ENCODE measurements at places on chromosomes 11 and 22. TPM values are rescaled to one million over a fixed set of nuclear protein-coding genes. Genes with fewer than 3 reads are reported as not detected.

P4HA3 gene
- polyA plus RNA-seq: 34.1 TPM

DNA sequence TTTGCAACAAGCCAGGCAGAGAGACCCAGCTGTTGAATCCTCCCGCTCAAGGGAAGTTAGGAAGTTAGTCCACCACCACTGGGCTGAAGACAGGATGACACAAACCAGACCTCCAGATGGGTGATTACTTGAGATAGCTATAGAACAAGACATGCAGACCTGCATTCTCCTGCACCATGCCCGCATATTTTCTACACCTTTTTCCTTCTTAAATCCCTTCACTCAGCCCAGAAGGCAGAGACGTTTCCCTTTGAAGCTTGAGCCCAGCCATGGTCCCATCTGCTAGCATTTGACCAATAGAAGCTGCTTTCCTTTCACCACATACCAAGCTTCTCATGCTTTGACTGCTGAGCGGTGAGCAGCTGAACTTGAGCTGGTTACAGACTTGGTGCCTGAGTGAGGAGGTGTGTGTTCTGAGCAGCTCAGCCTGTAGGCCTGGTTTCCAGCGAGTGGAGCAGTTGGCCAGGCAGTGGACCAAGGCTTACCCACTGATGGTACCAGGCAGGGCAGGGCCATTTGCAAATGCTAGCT lies 29.2 kb upstream of the CBX6 start:
- no peaks in the 10 kb centered on the region for H3K4me1 ChIP-seq
- DNase-seq: no peak
- H3K4me3 ChIP-seq: no peak overlapping the region

DNA sequence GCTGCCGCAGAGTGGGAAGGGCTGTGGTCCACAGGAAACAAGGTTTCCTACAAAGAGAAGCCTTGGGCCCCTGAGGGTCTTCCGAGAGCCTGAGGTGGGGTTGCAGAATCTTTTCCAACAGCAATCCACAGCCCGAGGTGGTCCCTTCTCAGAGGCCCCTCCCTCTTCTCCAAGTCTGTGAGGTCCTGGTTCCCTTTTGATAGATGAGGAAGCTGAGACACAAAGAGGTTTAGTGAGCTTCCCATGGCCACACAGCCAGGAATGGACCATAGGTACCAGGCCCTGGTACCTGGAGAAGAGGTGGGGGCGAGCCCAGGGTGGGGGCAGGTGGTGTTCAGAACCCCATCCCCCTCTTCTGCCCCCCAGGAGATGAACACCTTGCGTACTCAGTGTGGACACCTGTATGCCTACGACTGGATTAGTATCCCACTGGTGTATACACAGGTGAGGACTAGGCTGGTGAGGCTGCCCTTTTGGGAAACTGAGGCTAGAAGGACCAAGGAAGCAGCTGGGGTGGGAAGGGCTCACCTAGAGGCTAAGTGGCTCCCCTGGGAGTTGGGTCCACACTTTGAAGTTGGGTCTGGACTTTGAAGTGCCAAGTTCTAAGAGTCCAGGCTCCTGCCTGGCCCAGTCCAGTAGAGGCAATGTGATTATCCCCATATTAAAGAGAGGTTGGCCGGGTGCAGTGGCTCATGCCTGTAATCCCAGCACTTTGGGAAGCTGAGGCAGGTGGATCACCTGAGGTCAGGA lies 7.0 kb downstream of the BEST1 start:
- no peak for DNase-seq
- H3K4me1 ChIP-seq: no peaks in the 10 kb centered on the region
- no peak overlapping the region for H3K27ac ChIP-seq
- peaks cover 5% of the 10 kb centered on the region for H3K27me3 ChIP-seq
- no peaks in the 10 kb centered on the region for H3K36me3 ChIP-seq

C11orf52 gene
- polyA plus RNA-seq: 1.2 TPM

GRCh38 chr11:23540101-23540561 lies 679.9 kb upstream of the CCDC179 start:
- H3K27me3 ChIP-seq: no peaks in the 10 kb centered on the region
- H3K4me1 ChIP-seq: peaks cover 7% of the 10 kb centered on the region
- H3K27ac ChIP-seq: no peak overlapping the region
- H3K36me3 ChIP-seq: no peaks in the 10 kb centered on the region
- H3K4me3 ChIP-seq: no peak overlapping the region

RCOR2 gene
- polyA plus RNA-seq: 0.43 TPM

- no peak overlapping the region for H3K4me3 ChIP-seq
- H3K36me3 ChIP-seq: no peaks in the 10 kb centered on the region
- H3K27ac ChIP-seq: no peak overlapping the region
- no peak for DNase-seq
- H3K4me1 ChIP-seq: no peaks in the 10 kb centered on the region
Observed at GRCh38 chr22:35615156-35615555, 2.0 kb downstream of the MB start.

KDM4D gene
- polyA plus RNA-seq: 1.3 TPM

DNA sequence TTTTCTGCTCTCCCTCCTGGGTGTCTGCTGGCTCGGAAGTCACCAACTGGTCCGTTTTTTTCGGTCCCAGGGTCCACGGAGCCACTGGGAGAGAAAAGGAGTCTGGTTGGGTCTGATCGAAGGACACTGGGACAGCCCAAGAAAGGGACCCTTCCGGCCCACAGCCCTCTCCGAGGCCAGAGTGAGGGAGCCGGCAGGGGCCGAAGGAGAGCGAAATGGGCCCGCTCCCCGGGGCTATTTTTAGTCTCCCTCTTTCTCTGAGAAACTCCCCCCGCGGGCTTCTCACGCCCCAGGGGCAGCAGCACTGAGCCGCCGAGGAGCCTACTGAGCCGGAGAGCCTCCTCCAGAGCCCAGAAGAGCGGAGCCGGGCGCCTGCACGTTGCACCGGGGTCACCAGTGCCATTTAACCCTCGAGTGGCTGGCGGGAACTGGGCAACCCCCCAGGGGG lies 1.9 kb downstream of the ESAM start:
- no peaks in the 10 kb centered on the region for H3K27me3 ChIP-seq
- peak overlapping the region; percentile 62 for H3K4me3 ChIP-seq
- peak overlapping the region; percentile 100 for H3K27ac ChIP-seq
- peaks cover 13% of the 10 kb centered on the region for H3K36me3 ChIP-seq

DNA sequence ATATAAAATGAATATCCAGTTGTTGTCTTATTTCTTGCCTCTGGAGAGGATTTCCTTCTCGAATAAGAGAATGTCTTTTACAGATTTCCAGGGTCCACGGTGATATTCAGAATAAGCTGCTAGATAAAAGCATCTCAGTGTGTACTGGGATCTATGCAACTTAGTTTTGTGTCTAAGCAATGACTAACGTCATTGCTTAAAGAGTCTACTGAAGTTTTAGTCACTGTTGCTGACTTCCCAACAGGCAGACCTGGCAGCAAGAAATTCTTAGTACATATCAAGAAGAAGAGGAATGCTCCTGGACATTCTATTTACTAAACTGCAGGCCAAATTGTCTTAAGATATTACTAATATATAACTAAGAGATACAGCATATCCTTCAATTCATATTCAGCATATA lies 70.3 kb downstream of the SOX6 start:
- no peaks in the 10 kb centered on the region for H3K36me3 ChIP-seq
- no peak overlapping the region for H3K27ac ChIP-seq

GRCh38 chr11:129061492-129062230 lies 119.0 kb upstream of the TP53AIP1 start:
- H3K4me1 ChIP-seq: peaks cover 10% of the 10 kb centered on the region
- peak; percentile 29 for DNase-seq
- no peaks in the 10 kb centered on the region for H3K27me3 ChIP-seq
- no peak overlapping the region for H3K4me3 ChIP-seq
- H3K36me3 ChIP-seq: no peaks in the 10 kb centered on the region

GRCh38 chr11:132187814-132188213 lies 817.4 kb downstream of the NTM start:
- no peaks in the 10 kb centered on the region for H3K36me3 ChIP-seq
- H3K27ac ChIP-seq: no peak overlapping the region
- no peak overlapping the region for H3K4me3 ChIP-seq
- DNase-seq: no peak
- no peaks in the 10 kb centered on the region for H3K27me3 ChIP-seq

DNA sequence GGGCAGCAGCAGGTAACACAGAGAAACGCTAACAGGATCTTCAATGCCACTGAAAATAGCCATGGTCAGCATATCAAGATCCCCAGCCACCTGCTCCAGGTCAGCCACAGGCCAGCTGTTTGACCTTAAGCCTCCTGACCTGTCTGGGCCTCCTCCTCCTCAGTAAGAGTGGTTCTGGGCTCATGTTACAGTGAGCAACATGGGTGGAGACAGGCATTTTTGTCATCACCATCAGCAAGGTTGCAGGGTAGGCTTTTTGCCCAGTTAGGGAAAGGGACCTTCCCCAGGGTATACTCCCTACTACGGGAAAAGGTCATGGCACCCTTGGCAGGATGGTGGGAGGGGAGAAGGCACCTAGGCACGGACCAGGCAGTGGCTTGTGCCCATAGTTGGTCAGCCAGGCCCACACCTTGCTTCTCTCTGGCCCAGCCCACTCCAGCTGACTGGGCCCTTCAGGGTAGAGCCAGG lies 131.8 kb upstream of the PARVA start:
- no peak overlapping the region for H3K27ac ChIP-seq
- H3K36me3 ChIP-seq: peaks cover 18% of the 10 kb centered on the region
- H3K4me1 ChIP-seq: peaks cover 7% of the 10 kb centered on the region
- H3K4me3 ChIP-seq: no peak overlapping the region
- H3K27me3 ChIP-seq: no peaks in the 10 kb centered on the region
- no peak for DNase-seq

ABCC8 gene
- not detected for polyA plus RNA-seq

DNA sequence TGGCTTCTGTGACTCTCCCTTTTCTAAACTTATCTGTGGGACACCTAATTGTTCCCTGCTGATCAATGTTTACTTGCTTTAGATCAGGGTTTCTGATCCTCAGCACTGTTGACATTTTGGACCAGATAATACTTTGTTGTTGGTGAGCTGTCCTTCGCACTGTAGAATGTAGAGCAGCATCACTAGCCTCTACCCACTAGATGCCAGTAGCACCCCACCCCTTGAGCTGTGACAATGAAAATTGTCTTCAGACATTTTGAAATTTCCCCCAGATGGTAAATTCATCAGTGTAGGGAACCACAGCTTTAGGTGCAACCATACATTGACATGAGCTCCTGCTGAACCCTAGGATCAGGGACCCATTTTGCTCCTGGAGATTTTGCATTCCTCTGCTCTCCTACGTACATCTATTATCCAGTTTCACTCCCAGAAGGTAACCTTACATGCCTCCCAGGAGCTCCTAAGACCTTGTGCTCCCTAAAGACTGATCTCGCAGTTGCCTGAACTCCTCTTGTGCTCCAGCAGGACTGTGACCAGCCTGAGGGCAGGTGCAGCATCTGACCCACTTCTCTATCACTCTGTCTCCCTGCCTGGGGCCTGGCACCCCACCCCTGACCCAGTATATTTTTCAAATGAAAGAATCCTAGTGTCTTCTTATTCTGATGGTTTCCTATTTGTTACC lies 107.8 kb downstream of the FAR1 start:
- no peak for DNase-seq
- no peaks in the 10 kb centered on the region for H3K4me1 ChIP-seq
- no peak overlapping the region for H3K27ac ChIP-seq
- no peak overlapping the region for H3K4me3 ChIP-seq
- no peaks in the 10 kb centered on the region for H3K36me3 ChIP-seq

GRCh38 chr11:35655856-35656255 lies 6.7 kb upstream of the TRIM44 start:
- H3K4me3 ChIP-seq: no peak overlapping the region
- peaks cover 4% of the 10 kb centered on the region for H3K27me3 ChIP-seq
- H3K4me1 ChIP-seq: no peaks in the 10 kb centered on the region
- no peak for DNase-seq
- no peak overlapping the region for H3K27ac ChIP-seq
- H3K36me3 ChIP-seq: no peaks in the 10 kb centered on the region
